Stimulated activated CD8-positive, alpha-beta memory T cell treated with anti-CD3 and anti-CD28 coated beads, Interleukin-4, amount 100 ng/mL, for 1 hour (primary cell): ENCODE measurements at places on chromosomes 6 and 20.
A peak's percentile ranks its signal among the peaks of the same experiment; 100 is the strongest.

- DNase-seq, result no peak
These were observed 66.4 kb downstream of the LY86 start for GRCh38 chr6:6654599-6655575.

GRCh38 chr20:33576432-33577125 is 85.5 kb upstream of the C20orf144 start:
- DNase-seq, result no peak

- DNase-seq, result peak; percentile 48
These were observed 82.3 kb upstream of the RIPOR2 start for GRCh38 chr6:25017932-25018567.

- no peak for DNase-seq
These were observed 32.6 kb upstream of the OSTM1 start for GRCh38 chr6:108107102-108107501.

DNA sequence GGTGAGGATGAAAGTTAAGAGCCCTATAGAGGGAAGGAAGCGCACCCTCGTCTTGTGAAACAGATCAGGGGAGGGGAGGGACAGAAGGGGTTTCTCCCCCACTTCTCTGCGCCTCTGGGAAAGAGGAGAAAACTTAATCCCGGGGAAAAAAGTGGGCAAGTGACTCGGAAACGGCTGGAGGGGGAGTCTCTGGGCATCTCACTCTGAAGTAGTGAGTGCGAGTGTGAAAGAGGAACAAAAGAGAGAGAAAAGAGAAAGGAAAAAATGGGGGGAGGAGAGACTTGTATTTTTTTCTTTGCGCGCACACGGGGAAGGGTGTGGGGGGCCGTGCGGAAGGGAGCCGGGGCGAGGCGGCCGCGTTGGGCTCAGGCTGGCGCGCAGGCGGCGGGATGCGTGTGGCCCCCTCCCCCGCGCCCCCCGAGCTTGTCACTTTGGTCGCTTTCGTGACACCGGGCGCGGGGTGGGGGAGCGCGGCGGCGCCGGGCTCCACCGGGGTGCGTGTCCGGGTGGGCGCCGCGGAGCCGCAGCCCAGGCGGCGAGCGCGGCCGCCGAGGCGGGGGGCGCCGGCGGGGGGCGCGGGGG is 454 bp downstream of the L3MBTL3 start:
- DNase-seq, result no peak
